Panc1 (cell line): ENCODE measurements at places on chromosomes 3 and 15. TPM values are rescaled to one million over a fixed set of nuclear protein-coding genes. Genes with fewer than 3 reads are reported as not detected.
A peak's percentile ranks its signal among the peaks of the same experiment; 100 is the strongest.

SUSD5 gene
- total RNA-seq = 16.3 TPM

ZNF502 gene
- total RNA-seq = not detected

TGM4 gene
- total RNA-seq = 0.46 TPM

SPTBN5 gene
- 2.1 TPM for total RNA-seq

SYNM gene
- 38.9 TPM for total RNA-seq

DNA sequence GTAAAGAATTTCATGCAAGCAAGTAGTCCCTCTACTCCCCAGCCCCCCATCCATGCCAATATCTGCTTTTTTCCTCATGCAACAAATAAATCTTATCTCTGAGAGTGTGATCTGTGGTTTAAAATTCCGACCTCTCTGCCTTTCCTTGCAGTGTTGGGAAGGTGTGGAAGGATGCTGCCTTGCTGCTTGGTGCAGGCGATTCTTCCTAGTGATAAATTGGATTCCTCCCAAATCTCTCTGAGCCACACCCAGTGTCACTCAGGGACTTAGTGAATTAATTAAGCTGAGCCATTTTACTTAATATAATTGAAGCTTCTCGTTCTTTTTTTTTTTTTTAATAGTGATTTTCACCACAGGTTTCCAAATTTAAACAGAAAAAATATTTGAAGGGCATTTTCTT lies 3.4 kb downstream of the GAP43 start:
- H3K4me1 ChIP-seq = no peaks in the 10 kb centered on the region
- no peak overlapping the region for H3K4me3 ChIP-seq
- DNase-seq = no peak

- DNase-seq = no peak
- no peak overlapping the region for H3K4me3 ChIP-seq
- H3K4me1 ChIP-seq = no peaks in the 10 kb centered on the region
- H3K36me3 ChIP-seq = no peaks in the 10 kb centered on the region
Measured at GRCh38 chr15:54026891-54027290, 48.6 kb downstream of the UNC13C start.

DNA sequence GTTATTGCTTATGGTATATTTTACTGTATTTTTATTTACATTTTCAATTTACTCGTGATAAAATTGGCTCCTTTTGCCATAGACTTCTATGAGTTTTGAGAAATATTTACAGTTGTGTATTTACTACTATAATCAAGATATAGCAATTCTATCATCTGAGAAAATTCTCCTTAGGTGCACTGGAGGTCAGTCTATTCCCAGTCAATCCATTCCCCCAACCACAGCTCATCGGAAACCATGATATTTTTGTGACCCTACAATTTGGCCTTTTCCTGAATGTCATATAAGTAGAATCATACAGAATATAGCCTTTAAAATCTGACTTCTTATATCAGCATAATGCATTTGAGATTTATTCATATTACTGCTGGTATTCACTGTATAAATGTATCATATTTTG lies 114.7 kb upstream of the LRTM1 start:
- H3K4me3 ChIP-seq = no peak overlapping the region
- no peaks in the 10 kb centered on the region for H3K36me3 ChIP-seq
- no peak overlapping the region for H3K27ac ChIP-seq
- no peaks in the 10 kb centered on the region for H3K4me1 ChIP-seq
- H3K27me3 ChIP-seq = no peaks in the 10 kb centered on the region

DNA sequence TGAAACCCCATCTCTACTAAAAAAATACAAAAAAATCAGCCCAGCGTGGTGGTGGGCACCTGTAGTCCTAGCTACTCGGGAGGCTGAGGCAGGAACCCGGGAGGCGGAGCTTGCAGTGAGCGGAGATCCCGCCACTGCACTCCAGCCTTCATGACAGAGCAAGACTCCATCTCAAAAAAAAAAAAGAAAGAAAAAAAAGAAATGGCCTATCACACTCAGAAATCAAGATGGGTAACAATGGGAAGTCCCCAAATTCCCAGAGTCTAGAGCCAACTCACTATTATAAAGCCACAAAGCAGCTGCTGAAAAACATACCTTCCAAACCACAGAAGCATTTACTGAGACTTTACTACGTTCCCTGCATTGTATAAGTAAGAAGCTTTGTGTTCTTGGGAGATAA lies 7.5 kb downstream of the HDGFL3 start:
- H3K27me3 ChIP-seq = no peaks in the 10 kb centered on the region
- no peak overlapping the region for H3K4me3 ChIP-seq
- H3K36me3 ChIP-seq = no peaks in the 10 kb centered on the region; the same call in 1 of the 2 replicates
- DNase-seq = no peak
- H3K27ac ChIP-seq = no peak overlapping the region

DNA sequence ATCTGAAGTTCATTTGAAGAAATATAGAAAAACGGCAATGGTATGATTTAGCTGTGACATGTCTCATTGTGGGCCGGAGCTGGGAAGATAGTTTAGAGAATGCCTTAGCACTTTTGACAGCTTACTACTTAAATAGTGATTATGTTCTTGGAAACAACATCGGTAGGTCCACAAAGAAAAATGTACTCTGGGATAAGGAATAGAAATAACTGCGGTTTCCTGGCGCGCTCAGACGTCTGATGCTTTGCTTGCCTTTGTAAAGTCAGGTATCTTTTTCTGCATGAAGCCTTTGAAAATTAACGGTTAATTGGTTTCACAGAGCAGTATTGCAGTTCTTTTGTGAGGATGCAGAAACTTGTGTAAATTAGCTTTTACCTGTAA lies 1.4 kb downstream of the USP3 start:
- H3K27me3 ChIP-seq = no peaks in the 10 kb centered on the region
- H3K27ac ChIP-seq = peak overlapping the region; percentile 96
- no peaks in the 10 kb centered on the region; the same call in 1 of the 2 replicates for H3K36me3 ChIP-seq
- no peak for DNase-seq
- peak overlapping the region; percentile 85 for H3K4me3 ChIP-seq
- H3K4me1 ChIP-seq = peaks cover 75% of the 10 kb centered on the region

DNA sequence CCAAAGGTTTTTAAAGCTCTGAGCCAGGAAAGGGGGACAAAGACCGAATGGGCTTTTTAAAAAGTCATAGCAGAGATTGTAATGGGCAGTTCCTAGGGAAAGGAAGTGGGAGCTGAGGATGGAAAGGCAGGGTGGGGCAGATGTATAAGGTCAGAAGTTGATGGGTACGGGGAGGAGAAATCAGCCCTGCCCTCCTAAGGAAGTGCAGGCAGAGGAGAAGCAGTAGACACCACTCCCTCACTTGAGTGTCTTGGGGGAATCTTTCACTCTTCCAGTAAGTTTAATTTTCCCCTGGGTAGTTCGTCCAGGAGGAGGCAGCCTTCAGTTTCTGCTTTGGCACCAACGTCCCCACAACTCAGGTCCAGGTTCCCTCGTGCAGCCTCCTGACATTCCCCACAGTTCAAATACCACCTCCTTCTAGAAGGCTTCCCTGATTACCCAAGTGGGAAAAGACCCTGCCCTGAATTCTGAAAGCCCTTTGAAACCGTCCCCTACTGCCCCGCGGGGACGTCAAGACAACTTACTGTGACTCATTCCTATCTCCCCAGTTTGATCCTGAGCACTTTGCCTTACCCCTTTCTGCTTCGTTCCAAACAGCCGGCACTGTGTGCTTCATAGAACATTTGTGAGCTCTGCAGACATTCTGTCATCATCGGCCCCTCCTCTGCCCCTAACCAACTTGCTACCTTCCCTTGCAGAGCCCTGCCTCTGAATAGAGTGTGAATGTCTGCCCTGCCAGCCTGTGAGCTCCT lies 14.3 kb upstream of the SRP14 start:
- DNase-seq = no peak
- H3K36me3 ChIP-seq = no peaks in the 10 kb centered on the region
- no peaks in the 10 kb centered on the region for H3K27me3 ChIP-seq

GRCh38 chr3:160738048-160738447 lies 18.0 kb upstream of the PPM1L start:
- no peaks in the 10 kb centered on the region for H3K36me3 ChIP-seq
- H3K4me1 ChIP-seq = no peaks in the 10 kb centered on the region
- peaks cover 3% of the 10 kb centered on the region; the same call in 1 of the 2 replicates for H3K27me3 ChIP-seq
- no peak overlapping the region for H3K4me3 ChIP-seq
- H3K27ac ChIP-seq = no peak overlapping the region
- DNase-seq = no peak

GRCh38 chr3:168473334-168473890 lies 377.7 kb upstream of the GOLIM4 start:
- H3K27me3 ChIP-seq = no peaks in the 10 kb centered on the region
- no peak for DNase-seq
- no peaks in the 10 kb centered on the region for H3K4me1 ChIP-seq
- H3K27ac ChIP-seq = no peak overlapping the region

- H3K27me3 ChIP-seq = no peaks in the 10 kb centered on the region
- peaks cover 21% of the 10 kb centered on the region for H3K4me1 ChIP-seq
Measured at GRCh38 chr3:108473711-108474110, 36.7 kb downstream of the MYH15 start.

- no peaks in the 10 kb centered on the region for H3K36me3 ChIP-seq
- DNase-seq = no peak
- H3K4me3 ChIP-seq = no peak overlapping the region
- no peaks in the 10 kb centered on the region for H3K4me1 ChIP-seq
Measured at GRCh38 chr3:34381243-34381642, 582.8 kb downstream of the PDCD6IP start.

DNA sequence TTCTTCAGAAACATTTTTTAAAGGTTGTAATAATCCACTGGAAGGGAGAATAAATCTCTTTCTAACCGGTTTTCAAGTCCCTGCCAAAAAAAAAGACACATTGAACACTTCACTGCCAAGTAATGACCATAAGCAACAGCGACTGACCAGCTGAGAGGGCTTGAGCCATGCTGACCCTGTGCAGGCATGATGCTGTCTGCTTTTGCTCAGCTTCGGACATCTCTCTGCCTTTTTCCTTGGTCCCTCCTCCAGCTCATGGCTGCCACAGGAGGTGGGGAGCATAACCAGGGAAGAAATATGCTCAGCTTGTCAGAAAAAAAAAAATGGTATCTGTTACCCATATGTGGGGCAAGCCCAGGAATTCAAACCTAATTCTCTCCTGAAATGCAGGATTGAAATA lies 1.5 kb downstream of the IGSF10 start:
- no peak for DNase-seq
- peaks cover 38% of the 10 kb centered on the region for H3K27me3 ChIP-seq
- H3K4me1 ChIP-seq = no peaks in the 10 kb centered on the region
- no peak overlapping the region for H3K27ac ChIP-seq
- no peaks in the 10 kb centered on the region for H3K36me3 ChIP-seq
- H3K4me3 ChIP-seq = no peak overlapping the region

DNA sequence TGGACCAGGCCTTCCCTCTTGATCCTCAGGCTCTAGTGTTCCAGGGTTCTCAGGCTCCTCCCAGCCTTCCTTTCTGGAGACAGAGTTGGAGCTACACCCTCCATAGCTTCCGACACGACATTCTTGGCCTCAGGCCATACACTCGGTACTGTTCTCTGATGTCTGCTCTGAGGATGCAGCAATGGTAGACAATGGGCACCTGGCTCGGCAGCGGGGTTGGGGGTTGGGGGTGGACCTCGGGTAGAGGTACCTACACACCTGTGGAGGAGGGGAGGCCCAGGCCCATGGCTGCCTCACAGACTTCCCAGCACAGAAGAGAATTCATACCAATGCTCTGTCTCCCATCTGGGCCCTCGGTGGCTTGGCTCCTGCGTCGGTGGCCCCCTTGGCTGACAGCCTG lies 21.4 kb downstream of the CCDC13 start:
- no peak overlapping the region for H3K4me3 ChIP-seq
- H3K4me1 ChIP-seq = no peaks in the 10 kb centered on the region
- no peaks in the 10 kb centered on the region for H3K36me3 ChIP-seq
- H3K27me3 ChIP-seq = no peaks in the 10 kb centered on the region

- peak within 1 kb of the TSS; percentile 91 for H3K4me3 ChIP-seq
- H3K4me1 ChIP-seq = peaks cover 27% of the 10 kb centered on the region
- peaks cover 34% of the 10 kb centered on the region for H3K36me3 ChIP-seq
- H3K27me3 ChIP-seq = no peaks in the 10 kb centered on the region
- H3K27ac ChIP-seq = peak within 1 kb of the TSS; percentile 98
- DNase-seq = peak; percentile 87
Measured at GRCh38 chr3:170869645-170870593, at the start of gene RPL22L1. Gene RPL22L1 (minus strand): TSS chr3:170870195. CDS start chr3:170870167, 28 bp downstream.

DNA sequence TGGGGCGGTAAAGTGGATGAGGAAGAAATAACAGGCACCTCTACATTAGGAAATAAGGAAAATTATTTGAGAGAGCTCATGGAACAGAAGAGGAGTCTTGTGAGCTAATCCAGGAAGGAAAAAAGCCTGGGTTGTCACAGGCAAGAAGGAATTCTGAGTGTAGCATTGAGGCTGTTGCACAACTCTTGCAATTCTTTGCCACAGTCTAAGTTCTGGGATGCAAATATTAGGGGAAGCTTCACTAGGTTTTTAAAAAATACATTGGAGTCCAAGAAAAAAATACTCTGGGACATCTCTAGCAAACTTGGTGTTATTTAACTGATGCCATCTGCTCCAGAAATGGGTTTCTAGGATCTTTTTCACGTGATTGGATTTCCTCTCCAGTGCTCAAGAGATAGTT lies 122.3 kb downstream of the SPATA16 start:
- DNase-seq = no peak
- H3K27ac ChIP-seq = no peak overlapping the region
- no peaks in the 10 kb centered on the region for H3K4me1 ChIP-seq
- H3K36me3 ChIP-seq = no peaks in the 10 kb centered on the region
- H3K4me3 ChIP-seq = no peak overlapping the region

GRCh38 chr15:64544450-64544849 lies 84.1 kb downstream of the ZNF609 start:
- no peaks in the 10 kb centered on the region for H3K36me3 ChIP-seq
- no peak for DNase-seq
- H3K4me3 ChIP-seq = no peak overlapping the region

- no peaks in the 10 kb centered on the region for H3K36me3 ChIP-seq
- no peaks in the 10 kb centered on the region for H3K27me3 ChIP-seq
- no peak for DNase-seq
- peaks cover 8% of the 10 kb centered on the region for H3K4me1 ChIP-seq
Measured at GRCh38 chr3:14598143-14598569, 53.4 kb upstream of the CCDC174 start.

DNA sequence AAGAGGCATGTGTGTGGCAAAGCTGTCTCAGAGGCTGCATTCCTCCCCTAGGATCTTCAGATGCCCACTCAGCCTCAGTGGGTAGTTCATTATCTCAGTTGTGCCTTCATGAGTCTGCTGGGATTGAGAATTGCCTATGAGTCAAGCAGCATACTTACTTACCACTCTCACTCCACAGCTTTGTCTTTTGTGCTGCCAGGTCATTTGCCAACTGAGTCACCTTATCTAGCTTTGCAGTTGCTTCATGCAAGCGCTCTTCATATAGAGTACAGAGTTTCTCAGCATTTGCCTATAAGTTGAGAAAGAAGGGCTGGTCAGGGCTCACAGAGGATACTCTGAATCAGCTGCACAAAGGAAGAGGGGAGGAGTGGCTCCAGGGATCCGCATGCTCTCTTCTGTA lies 89.5 kb downstream of the MYH15 start:
- H3K36me3 ChIP-seq = no peaks in the 10 kb centered on the region
- DNase-seq = no peak
- no peak overlapping the region for H3K4me3 ChIP-seq
- no peaks in the 10 kb centered on the region for H3K4me1 ChIP-seq
- H3K27me3 ChIP-seq = no peaks in the 10 kb centered on the region
